ENCODE measurements at places on chromosomes 16 and 17. TPM values are rescaled to one million over a fixed set of nuclear protein-coding genes. Genes with fewer than 3 reads are reported as not detected.

BCL6B gene
- 4.9 TPM for total RNA-seq

ATP2A3 gene
- 13.3 TPM for total RNA-seq

TPSG1 gene
- total RNA-seq, result not detected

TMEM106A gene
- 3.7 TPM for total RNA-seq

HEATR9 gene
- total RNA-seq, result not detected

CES5A gene
- not detected for total RNA-seq

P2RX5 gene
- total RNA-seq, result 4.7 TPM

DNA sequence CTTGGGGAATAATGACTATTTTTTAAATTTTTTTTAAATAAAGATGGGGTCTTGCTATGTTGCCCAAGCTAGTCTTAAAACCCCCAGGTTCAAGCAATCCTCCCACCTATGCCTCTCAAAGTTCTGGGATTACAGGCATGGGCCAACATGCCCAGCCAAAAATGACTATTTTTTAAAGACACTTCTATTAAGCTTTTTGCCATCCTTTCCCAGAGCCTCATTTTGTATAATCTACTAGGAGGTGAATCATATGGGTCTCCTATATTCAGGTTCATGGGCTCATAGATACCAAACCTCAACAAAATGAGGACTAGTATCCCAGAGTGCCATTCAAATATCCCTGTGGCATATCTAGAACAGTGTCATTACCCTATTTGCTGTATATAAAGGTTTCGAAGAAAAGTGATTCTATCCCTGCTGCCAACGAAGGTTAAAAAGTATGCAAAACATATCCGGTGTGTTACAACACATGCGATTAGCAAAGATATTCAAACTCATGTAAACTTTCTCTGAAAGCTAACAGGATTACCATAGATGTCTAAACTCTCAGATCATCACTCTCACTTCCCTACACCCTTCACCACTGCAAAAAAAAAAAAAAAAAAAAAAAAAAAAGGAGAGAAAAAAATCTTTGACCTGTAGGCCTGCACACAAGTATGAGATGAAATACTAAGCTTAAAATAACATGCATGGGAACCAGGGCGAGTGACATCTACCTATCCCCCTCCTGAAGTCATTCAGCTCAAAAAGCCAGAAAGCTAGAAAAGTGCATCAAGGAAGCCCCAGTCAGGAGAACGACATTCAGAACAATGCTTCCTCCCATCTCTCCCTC, 23.5 kb downstream of the XPO6 start:
- H3K36me3 ChIP-seq, result peaks cover 9% of the 10 kb centered on the region
- no peaks in the 10 kb centered on the region for H3K27me3 ChIP-seq
- H3K4me1 ChIP-seq, result peaks cover 4% of the 10 kb centered on the region
- no peak for DNase-seq
- H3K4me3 ChIP-seq, result no peak overlapping the region

DNA sequence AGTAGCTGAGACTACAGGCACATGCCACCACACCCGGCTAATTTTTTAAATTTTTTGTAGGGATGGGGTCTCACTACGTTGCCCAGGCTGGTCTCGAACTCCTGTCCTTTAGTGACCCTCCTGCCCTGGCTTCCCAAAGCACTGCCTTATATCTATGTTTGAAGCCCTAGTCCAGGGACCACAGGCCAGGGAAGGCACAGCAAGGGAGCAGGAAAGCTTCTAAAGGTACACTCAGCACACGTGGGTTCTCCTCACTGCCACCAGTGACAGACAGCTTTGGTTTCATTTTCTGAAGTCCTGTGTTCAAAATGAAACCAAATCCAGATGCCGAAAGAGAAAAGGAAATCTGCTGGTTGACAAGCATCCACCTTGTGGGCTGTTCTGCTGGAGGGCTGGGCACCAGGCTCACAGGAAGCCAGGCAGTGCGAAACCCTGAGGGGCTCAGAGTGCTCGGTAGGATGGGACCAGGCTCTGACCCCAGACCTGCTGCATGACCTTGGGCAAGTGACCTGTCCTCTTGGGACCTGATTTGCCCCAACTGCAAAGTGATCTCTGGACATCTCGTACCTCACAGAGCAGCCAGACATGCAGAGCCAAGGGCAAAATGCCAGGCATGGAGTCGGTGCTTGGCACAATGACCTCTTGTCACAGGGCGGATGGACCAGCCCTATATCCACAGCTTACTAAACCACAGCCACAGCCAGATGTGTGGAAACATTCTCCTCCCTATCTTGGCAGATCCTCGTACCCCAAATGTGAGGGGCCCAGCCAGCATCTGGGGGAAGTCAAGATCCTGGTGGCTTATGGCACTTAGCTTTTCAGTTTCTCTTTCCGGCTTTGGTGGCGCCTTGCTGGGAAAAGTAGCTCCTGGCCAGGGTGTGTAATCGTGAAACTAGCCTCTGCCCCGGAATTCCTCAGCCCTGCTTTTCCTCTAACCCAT, 2.8 kb upstream of the SOCS1 start:
- H3K27me3 ChIP-seq, result no peaks in the 10 kb centered on the region
- H3K36me3 ChIP-seq, result no peaks in the 10 kb centered on the region
- H3K27ac ChIP-seq, result no peak overlapping the region
- H3K4me1 ChIP-seq, result peaks cover 5% of the 10 kb centered on the region
- H3K4me3 ChIP-seq, result no peak overlapping the region

DNA sequence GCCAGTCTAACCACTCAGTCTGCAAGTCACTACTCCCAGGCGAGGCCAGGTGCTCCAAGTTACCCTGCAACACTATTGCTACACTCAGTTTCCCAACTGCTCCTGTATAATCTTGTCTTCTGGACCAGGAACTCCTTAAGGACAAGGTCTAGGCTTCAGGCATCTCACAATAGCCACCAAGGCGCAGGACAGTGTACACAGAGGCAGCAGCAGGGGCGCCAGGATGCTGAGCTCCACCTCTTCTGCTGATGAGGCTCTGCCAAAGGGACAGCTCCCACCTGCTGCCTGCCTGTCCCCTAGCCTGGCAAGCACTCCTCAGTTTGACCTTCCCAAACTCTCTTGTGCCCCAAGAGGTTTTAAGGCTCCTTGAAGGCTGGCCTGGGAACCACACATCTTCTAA, 3.4 kb downstream of the SLC25A11 start:
- H3K36me3 ChIP-seq, result peaks cover 28% of the 10 kb centered on the region
- peak; percentile 25 for DNase-seq
- no peak overlapping the region for H3K4me3 ChIP-seq
- H3K27me3 ChIP-seq, result no peaks in the 10 kb centered on the region
- no peaks in the 10 kb centered on the region for H3K4me1 ChIP-seq
- H3K27ac ChIP-seq, result no peak overlapping the region

- peak overlapping the region; percentile 95 for H3K4me3 ChIP-seq
- no peak overlapping the region for H3K27ac ChIP-seq
- no peaks in the 10 kb centered on the region for H3K4me1 ChIP-seq
Observed at GRCh38 chr17:5468075-5468473, 708 bp downstream of the DHX33 start.

GRCh38 chr16:68739964-68740627, 3.0 kb downstream of the CDH1 start:
- no peak overlapping the region for H3K27ac ChIP-seq
- no peak overlapping the region for H3K4me3 ChIP-seq
- no peak for DNase-seq
- H3K36me3 ChIP-seq, result peaks cover 20% of the 10 kb centered on the region

DNA sequence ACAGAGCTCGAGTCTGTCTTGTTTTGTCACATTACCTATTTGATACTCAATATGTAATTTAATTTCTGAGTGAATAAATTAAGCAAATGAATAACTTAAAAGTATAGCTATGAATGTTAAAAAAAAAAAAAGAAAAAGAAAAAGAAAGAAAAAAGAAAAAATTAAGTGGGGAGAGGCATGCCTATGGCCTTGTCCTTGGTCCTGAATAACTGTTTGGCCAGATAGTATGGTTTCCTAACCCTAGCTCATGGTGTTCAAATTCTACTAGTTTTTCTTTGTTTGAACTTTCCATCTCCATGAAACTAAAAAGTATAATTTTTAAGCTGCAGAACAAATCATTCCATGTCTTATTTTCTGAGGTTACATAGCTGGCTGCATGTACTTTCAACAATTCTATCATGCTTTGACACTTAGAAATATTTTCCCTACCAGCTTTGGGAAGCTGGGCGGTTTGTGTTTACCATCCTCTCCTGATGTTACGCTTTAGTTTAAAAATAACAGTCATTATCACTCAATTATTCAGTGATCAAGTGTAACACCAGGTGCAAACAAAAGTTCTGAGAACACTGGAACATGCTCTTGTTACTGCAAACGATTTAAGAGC, 31.8 kb downstream of the TOX3 start:
- peaks cover 6% of the 10 kb centered on the region for H3K4me1 ChIP-seq
- no peak overlapping the region for H3K4me3 ChIP-seq
- no peak overlapping the region for H3K27ac ChIP-seq
- DNase-seq, result no peak

GRCh38 chr17:57174591-57174990, 81.7 kb upstream of the MSI2 start:
- no peaks in the 10 kb centered on the region for H3K4me1 ChIP-seq
- H3K36me3 ChIP-seq, result no peaks in the 10 kb centered on the region

DNA sequence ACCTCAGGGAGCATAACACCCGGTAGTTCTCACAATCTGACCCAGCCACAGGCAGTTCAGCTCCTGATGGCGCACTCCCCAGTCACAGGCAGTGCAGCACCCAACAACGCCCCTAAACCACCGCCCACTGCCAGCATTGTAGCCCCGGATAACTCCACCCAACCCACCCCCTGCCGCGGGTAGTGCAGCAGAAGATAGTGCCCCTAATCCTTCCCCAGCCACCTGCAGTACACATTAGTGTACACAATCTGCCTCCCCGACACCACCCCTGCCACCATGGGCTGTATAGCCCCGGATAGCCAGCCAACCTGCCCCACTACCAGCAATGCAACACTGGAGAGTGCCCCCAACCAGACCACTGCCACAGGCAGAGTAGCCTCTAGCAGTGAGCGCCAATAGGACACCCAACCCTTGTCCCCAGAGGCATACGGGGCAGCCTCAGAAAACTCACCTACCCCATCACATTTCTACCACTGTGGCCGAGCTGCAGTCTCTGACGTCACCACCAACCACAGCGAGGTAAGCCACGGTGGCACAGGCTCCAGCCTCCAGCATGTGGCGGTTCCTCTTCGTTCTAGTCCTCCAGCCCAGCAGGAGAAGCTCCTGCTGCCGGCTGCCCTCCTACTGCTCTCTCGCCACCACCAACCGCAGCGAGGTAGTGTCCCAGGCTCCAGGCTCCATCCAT, 877.3 kb downstream of the KCNJ18 start:
- no peak overlapping the region for H3K4me3 ChIP-seq
- no peaks in the 10 kb centered on the region for H3K4me1 ChIP-seq
- H3K36me3 ChIP-seq, result peaks cover 33% of the 10 kb centered on the region
- H3K27me3 ChIP-seq, result no peaks in the 10 kb centered on the region

DNA sequence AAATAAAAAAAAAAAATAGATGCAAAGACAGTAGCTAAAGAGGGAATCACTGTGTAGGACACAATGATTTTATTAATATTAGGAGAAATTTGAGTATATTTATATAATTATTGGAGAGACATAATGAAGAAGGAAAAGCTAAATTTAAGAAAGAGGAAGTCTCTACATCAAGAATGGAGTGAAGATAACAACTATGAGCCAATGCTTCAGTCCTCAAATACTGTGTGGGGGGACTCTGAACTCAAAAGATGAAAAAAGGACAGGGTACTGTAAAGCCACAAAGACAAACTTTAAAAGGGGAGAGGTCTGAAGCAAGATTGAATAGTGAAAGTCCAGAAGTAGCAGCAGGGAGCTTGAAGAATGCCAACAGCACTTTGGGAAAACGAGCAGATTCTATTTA, 44.7 kb downstream of the SKAP1 start:
- H3K4me1 ChIP-seq, result no peaks in the 10 kb centered on the region
- DNase-seq, result no peak
- no peaks in the 10 kb centered on the region for H3K27me3 ChIP-seq
- no peak overlapping the region for H3K4me3 ChIP-seq
- H3K27ac ChIP-seq, result no peak overlapping the region

GRCh38 chr16:81707411-81708265, 71.5 kb upstream of the PLCG2 start:
- no peak overlapping the region for H3K27ac ChIP-seq
- no peak for DNase-seq
- no peaks in the 10 kb centered on the region for H3K27me3 ChIP-seq
- no peak overlapping the region for H3K4me3 ChIP-seq

GRCh38 chr16:61382435-61382834, 653.8 kb downstream of the CDH8 start:
- H3K4me3 ChIP-seq, result no peak overlapping the region
- H3K36me3 ChIP-seq, result no peaks in the 10 kb centered on the region
- no peak for DNase-seq
- H3K4me1 ChIP-seq, result no peaks in the 10 kb centered on the region
- H3K27ac ChIP-seq, result no peak overlapping the region
- no peaks in the 10 kb centered on the region for H3K27me3 ChIP-seq

GRCh38 chr17:27559506-27560481, 71.2 kb upstream of the LGALS9 start:
- H3K4me1 ChIP-seq, result peaks cover 4% of the 10 kb centered on the region
- H3K4me3 ChIP-seq, result no peak overlapping the region
- H3K27ac ChIP-seq, result no peak overlapping the region
- no peak for DNase-seq
- peaks cover 9% of the 10 kb centered on the region for H3K36me3 ChIP-seq

Data from H9 (cell line).